NCI-H1092 (cell line): ENCODE measurements at places on chromosomes 6 and 20.

GRCh38 chr6:41644297-41644879 lies 6.1 kb downstream of the MDFI start:
- DNase-seq: no peak

DNA sequence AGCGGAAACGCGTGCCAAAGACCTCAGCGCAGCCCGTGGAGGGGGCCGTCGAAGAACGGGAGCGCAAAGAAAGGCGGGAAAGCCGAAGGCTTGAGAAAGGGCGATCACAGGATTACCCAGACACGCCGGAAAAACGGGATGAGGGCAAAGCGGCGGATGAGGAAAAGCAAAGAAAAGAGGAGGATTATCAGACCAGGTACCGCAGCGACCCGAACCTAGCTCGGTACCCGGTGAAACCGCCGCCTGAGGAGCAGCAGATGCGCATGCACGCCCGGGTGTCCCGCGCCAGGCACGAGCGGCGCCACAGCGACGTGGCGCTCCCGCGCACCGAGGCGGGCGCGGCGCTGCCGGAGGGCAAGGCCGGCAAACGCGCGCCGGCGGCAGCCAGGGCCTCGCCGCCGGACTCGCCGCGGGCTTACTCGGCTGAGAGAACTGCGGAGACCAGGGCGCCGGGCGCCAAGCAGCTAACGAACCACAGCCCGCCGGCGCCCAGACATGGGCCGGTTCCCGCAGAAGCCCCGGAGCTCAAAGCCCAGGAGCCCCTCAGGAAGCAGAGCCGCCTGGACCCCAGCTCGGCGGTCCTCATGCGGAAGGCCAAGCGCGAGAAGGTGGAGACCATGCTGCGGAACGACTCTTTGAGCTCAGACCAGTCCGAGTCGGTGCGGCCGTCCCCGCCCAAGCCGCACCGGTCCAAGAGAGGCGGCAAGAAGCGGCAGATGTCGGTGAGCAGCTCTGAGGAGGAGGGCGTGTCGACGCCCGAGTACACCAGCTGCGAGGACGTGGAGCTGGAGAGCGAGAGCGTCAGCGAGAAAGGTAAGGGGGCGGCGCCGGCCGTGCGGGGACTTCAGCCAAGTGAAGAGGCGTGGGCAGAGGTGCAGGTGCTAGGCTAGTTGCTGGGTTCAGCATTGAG lies 296.2 kb downstream of the RIMS1 start:
- peak; percentile 13 for DNase-seq

DNA sequence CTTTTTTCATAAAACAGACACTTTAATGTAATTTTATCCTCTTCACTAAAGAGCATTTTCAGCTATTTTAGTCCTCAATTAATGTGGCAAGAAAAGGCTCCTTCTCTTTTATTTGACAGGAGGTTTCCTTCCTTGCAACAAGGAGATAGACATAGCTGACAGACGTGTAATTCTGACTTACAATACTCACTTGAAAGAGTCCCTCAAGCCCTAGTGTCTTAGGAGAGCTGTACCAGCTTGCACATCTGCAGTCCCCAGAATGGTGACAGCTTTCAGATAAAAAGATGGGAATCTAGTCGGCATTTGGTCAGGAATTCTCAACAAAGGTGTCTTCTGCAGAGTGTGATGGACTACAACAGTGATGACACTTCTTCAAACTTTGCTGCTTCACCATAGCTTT lies 603.7 kb upstream of the PTCHD4 start:
- DNase-seq: no peak

- DNase-seq: no peak
Measured at GRCh38 chr20:18138266-18138582, 561 bp downstream of the KAT14 start.

- no peak for DNase-seq
Measured at GRCh38 chr6:15065261-15065989, 180.4 kb upstream of the JARID2 start.

DNA sequence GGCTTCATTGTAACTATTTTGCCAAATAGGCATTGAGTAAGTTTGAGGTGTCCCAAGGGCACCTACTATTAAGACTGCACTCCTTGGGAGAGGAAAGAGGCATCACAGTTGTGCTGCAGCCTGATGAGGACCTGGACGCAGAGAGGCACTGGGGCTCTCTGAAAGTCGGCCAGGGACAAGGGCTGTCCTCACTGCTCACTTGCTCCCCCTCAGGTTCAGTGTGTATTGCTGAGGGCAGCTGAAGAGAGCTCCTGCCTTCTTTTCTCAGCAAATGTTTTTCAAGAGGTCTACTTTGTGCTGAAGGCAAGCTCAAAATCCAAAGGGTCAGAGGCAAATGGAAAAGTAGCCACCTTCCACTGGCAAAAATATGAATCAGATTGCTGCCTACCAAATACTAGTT lies 331.8 kb downstream of the RIMS1 start:
- no peak for DNase-seq

GRCh38 chr6:4872841-4873240 lies 96.6 kb downstream of the CDYL start:
- no peak for DNase-seq

GRCh38 chr6:124970243-124970642 lies 8.0 kb downstream of the RNF217 start:
- DNase-seq: no peak

DNA sequence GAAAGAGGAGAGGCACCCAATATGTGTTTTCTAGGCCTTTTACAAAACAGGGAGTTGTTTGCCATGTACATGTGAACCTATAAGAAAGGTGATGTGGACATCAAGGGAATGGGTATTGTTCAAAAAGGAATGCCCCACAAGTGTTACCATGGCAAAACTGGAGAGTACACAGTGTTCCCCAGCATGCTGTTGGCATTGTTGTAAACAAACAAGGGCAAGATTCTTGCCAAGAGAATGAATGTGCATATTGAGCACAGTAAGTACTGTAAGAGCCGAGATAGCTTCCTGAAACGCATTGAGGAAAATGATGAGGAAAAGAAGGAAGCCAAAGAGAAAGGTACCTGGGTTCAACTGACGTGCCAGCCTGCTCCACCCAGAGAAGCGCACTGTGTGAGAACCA lies 13.1 kb downstream of the QRSL1 start:
- DNase-seq: no peak

- DNase-seq: no peak
Measured at GRCh38 chr20:62020935-62021701, 44.6 kb downstream of the TAF4 start.

- DNase-seq: no peak
Measured at GRCh38 chr6:69643688-69644087, 153.1 kb downstream of the LMBRD1 start.

- no peak for DNase-seq
Measured at GRCh38 chr6:168892031-168892430, 361.6 kb downstream of the THBS2 start.

DNA sequence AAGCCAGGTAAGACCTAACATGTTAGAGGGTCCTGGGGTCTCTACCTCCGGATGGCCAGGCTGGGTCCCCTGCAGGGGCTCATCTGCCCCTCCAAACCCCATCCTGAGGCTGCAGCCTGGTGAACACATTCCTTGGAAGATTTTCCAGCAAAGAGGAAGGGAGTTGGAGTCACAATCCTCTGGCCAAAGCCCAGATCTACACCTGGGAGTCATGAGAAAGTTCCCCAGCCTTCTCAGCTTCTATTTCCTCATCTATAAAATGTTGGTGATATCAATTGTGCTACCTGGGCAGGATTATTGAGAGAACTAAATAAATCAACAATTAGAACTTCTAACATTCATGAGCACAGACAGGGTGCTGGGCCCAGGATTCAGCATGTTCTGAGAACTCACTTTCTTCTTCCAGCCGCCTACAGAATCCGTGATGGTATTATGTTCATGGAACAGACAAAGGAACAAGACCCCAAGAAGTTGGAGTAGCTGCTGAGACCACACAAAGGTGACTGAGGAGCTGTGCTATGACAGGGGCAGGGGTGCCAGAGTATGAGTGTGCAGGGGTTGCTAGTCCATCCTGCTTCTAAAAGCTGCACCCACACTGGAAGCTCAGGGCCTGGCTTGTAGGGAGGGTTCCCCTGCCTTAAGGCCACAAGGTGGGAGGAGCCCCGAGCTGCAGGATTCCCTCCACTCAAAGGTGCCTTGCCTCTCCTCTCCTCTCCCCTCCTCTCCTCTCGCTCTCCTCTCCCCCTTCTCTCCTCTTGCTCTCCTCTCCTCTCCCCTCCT lies 68.9 kb downstream of the BMP7 start:
- DNase-seq: no peak

DNA sequence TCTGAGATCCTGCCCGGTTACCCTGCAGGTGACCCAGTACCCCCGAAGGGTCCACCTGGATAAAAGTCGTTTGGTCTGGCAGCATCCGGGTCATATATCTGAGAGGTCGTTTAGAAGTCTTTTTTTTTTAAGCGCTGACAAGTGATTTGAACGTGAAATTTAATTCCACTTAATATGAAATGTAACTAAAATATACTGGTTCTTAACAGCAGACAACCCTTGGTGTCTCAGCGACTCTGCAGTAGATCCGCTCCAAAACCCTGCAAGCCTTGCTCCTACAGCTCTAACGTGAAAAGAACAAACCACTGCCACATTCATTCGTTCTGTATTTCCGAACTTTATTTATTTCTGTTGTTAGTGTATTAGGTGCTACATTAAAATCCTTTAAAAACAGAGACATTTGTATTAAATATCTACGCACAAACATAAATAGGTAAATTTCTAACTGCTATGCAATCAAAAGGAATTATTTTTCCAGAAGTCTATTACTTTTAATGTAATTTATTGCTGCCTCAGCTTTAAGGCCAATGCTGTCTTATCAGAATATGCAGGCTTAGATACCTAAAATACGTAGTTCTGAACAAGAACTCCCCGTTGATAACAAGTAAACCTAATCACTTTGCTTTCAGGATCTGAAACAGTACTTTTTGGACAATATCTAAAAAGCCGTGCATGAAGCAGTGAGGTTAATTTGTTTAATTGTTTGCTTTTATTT lies 33.5 kb upstream of the TCF21 start:
- no peak for DNase-seq

DNA sequence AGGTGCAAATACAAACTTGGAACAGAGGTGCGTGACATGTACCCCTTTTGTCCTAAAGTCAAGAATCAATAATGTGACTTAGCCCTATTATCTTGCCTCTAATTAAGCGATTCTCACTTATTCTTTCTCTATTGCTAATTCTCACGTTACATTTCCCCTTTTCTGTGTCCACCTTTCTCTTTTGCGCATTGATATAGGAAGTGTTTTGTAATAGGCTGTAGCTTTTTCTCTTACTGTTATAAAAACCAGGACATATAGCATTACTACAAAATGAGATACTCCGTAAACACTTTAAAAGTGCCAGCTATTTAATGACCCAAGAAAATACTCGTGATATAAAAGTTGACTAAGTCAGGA lies 669 bp upstream of the TMEM30A start:
- no peak for DNase-seq

- DNase-seq: no peak
Measured at GRCh38 chr20:21184819-21185218, 58.9 kb downstream of the KIZ start.

- no peak for DNase-seq
Measured at GRCh38 chr6:60643870-60644269, 1642.2 kb downstream of the KHDRBS2 start.

GRCh38 chr6:84763886-84764331 lies 489 bp downstream of the TBX18 start:
- DNase-seq: no peak

- DNase-seq: no peak
Measured at GRCh38 chr6:40988634-40989033, 50.4 kb downstream of the UNC5CL start.

GRCh38 chr20:24370911-24371695 lies 98.3 kb upstream of the SYNDIG1 start:
- DNase-seq: no peak

DNA sequence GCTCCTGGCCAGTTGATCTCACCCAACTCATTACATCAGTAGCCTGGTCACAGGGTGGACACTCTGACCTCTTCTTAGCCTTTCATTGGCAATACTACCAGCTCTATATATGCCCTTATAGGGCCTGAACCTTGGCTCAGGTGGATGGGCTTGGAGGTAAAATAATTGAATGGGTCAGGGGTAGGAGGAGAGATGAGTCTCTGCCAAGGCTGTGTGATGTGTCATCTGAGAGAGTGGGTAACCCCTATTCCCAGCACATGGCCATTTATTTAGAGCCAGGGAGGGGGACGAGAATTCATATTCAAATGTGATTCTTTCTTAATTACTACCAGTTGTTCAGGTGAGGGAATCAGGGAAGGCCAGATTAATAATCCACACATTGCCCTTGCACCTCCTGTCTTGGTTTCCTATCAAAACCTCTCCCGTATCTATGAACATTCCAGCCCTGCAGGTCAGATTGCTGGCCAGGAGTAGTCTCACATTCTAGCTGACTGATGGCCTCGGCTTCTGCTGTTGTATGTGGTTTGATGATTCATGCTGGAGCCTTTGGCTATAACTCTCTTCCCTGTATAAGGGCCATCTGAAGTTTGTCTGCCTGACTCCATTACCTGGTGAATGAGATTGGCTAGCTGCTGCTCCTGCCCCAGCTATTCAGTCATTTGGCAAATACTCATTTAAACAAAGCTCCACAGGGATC lies 13.4 kb downstream of the C20orf173 start:
- no peak for DNase-seq

DNA sequence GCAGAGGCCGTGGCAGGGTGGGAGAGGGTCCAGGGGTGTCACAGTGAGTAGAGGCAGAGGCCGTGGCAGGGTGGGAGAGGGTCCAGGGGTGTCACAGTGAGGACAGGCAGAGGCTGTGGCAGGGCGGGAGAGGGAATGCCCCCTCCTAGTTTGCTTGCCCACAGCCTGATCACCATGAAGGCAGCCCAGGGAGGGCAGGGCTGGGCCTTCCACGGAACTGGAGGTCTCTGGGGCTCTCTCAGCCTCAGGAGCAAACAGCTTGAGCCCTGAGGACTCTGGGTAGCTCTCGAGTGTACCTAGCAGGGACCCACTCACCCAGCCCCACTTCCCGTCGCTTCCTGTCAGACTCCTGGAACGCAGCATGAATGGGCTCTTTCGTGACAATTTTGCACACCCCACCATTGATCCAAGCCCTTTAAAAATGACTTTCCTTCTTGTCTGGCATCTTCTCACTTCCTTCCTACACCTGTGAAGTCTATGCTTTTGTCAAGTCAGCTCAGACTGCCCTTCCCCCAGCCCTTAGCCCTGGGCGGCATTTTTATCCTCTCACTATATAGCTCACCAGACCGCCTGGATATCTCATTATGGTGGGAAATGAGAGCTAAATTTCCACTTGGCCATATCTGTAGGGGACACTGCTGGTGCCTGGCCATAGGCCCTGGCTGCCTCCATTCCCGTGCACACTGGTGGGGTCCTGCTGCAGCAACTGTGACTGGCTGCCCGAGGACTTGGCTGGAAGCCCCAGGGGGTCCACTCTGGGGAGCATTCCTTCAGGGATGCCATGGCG lies 140.3 kb downstream of the CDC5L start:
- no peak for DNase-seq

- DNase-seq: no peak
Measured at GRCh38 chr6:159833997-159834603, 34.0 kb downstream of the PNLDC1 start.
